Activated gamma-delta T cell (primary cell): ENCODE measurements at places on chromosomes 5 and 9.

DNA sequence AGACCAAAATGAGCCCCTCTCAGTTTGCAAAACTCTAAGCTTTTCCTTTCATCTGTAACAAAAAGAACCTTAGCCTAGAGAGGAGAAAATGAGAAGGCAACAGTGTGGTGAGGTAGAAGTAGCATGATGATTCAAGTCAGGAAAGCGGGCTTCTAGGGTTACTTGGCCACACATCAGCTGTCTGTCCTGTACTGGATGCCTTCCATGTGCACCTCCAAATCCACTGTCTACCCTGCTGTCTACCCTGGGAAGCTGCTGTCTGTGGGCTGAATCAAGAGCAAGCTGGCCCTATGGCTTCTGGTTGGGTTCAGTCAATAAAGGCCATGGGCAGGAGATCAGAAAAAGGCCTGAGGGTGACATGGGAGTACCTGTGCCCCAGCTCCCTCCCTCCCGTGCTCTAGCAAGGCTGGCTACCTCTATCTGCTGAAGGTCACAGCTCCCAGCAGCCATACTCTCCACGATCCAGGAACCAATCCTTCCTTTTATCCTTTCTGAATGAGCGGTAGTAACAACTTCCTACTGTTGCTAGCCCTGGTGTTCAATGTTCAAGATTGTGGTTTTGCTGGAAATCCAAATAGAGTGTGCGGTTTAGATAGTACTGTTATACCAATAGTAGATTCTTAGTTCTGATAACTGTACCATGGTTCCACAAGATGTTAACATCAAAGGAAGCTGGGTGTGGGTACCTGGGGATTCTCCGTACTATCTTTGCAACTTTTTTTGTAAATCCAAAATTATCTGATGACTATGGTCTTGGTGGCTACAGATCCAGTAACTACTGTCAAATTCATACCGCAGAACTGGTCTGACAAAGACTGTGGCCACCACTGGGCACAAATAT is 191.0 kb downstream of the ESM1 start:
- DNase-seq: no peak

- DNase-seq: no peak
Measured at GRCh38 chr9:2872250-2872930, 28.5 kb upstream of the PUM3 start.

GRCh38 chr5:123359454-123360200 is 63.6 kb downstream of the CEP120 start:
- no peak for DNase-seq

- no peak for DNase-seq
Measured at GRCh38 chr5:32254881-32255539, 57.7 kb downstream of the MTMR12 start.

DNA sequence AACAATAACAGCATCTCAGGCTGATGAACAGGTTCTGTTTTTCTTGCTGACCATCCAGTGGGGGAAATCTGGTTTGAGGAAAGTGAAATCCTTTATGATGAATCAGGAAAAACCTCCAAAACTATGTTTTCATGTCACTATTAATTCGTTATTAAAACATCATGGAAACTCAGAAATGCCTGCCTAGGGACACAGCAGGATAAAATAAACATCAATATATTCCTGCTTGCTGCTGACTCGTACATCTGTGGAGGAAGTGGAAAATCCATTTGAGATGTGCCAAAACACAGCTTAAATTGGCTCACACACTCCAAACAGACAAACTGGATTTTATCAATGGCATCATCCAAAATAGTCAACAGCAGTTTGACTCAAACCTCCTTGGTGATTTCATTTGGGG is 53.0 kb downstream of the TEK start:
- no peak for DNase-seq

GRCh38 chr5:148397968-148398595 is 14.3 kb downstream of the FBXO38 start:
- no peak for DNase-seq
